Right lobe of liver (tissue), 6 donors: ENCODE measurements at places on chromosomes 6 and 20. TPM values are rescaled to one million over a fixed set of nuclear protein-coding genes. Genes with fewer than 3 reads are reported as not detected.

KHDC1L gene
- total RNA-seq = not detected

- H3K4me1 ChIP-seq = no peaks in the 10 kb centered on the region
- H3K27me3 ChIP-seq = no peaks in the 10 kb centered on the region
- no peak overlapping the region for H3K4me3 ChIP-seq
- no peaks in the 10 kb centered on the region for H3K36me3 ChIP-seq
- no peak for DNase-seq
Observed at GRCh38 chr20:57402206-57403125, 11.3 kb downstream of the RBM38 start.

DNA sequence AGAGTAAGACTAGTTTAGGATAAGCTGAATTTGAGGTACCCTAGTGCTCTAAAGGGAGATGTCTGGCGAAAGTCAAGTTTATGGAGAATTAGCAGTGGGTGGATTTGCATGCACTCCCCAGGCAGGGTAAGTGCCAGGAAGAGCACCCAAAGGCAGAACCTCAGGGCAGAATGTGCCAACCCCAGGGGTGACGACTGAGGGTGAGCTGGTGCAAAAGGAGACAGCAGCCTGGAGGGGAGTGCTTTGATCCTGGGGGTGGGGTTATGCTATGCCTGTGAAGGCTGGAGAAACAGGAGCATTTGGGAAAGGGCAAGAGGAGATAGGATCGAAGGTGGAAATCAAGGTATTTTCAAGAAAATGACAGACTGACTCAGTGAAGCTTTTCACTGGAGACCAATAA lies 208.5 kb upstream of the PDE10A start:
- no peak for DNase-seq
- no peaks in the 10 kb centered on the region for H3K4me1 ChIP-seq
- no peak overlapping the region for H3K27ac ChIP-seq
- H3K27me3 ChIP-seq = no peaks in the 10 kb centered on the region
- H3K36me3 ChIP-seq = no peaks in the 10 kb centered on the region
- H3K4me3 ChIP-seq = no peak overlapping the region

DNA sequence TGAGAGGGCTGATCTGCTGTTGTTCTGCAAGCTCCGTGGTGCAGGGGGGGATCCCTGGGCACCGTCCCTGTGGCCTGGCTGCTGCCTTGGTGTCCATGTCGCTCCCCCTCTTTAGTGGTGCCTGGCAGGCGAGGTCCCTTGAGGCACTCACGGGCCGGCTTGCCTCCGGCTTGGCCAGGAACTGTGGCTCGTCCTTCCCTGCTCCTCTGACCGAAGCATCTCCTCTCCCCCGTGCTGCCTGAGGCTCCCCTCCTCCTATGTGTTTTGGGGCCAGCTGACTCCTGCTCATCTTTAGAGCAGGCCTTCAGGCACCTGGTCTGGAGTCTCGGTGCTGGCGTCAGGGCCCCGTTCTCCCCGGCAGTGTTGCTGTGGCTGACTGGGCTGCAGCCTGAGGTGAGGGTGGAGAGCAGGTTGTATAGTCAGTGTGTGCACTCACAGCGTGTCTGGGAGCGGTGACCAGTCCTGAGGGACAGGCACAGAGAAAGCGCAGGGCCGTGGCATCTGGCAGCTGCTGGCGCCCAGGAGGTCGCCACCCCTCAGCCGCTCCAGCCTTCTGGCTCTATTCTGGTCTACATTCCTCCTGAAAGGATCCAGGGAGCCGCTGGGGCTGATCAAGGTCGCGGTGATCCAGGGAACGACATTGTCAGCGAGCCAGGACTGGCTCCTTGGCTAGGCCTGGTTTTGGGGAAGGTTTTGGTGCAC lies 43.7 kb downstream of the PYGB start:
- H3K4me3 ChIP-seq = no peak overlapping the region
- H3K27ac ChIP-seq = no peak overlapping the region
- no peaks in the 10 kb centered on the region for H3K4me1 ChIP-seq
- no peaks in the 10 kb centered on the region for H3K36me3 ChIP-seq

MAK gene
- 0.18 TPM for total RNA-seq

GRCh38 chr20:44745598-44746366 lies at the start of gene KCNK15:
Gene KCNK15, plus strand, starts transcription at chr20:44745865. Its CDS starts 46 bp downstream, at chr20:44745911.
- H3K4me1 ChIP-seq = no peaks in the 10 kb centered on the region
- no peaks in the 10 kb centered on the region for H3K36me3 ChIP-seq
- peaks cover 4% of the 10 kb centered on the region for H3K27me3 ChIP-seq
- no peak within 1 kb of the TSS for H3K27ac ChIP-seq
- DNase-seq = no peak

DNA sequence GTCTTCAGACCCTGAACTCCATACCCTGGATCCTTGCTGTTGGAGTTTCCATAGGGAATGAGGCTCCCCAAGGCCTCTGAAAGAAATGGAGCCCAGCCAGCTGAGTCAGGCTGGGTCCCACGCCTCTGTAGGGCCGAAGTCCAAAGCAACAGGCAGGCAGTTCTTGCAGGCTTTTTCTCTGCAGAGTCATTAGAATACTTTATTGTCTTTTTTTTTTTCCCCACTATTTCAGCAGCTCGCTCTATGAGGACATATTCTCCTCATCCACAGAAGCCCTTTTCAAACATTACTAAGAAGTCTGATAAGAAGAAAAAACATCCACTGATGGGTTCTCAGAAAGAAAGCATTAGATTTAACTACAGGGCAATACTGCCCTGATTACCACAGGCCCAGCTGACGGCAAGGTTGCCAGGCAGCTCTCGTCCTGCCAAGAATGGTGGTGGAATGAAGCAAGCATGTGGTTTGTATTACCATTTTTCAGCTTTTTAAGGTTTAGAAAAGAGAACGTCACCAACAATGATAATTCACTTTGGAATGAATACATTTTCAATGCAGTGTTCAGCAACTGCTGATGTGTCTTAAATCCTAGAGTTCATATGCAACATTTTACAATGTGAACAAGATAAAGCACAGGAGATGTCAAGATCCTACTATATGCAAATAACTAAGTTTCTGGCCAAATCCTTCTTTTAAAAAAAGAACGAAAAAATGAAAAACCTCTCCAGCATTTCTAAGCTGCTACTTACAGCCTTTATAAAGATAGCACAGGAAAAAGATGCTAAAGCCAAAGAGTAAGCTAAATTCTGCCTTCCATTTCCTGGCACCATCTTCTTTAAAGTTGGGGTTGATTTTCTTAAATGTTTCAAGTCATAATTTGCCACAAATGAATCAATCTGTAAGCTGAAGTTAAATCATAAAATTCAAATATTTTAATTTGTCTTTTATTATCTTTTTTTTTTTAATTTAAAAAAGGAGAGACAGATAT lies 223.6 kb upstream of the CITED2 start:
- no peaks in the 10 kb centered on the region for H3K27me3 ChIP-seq
- no peak overlapping the region for H3K4me3 ChIP-seq
- no peaks in the 10 kb centered on the region for H3K36me3 ChIP-seq

DNA sequence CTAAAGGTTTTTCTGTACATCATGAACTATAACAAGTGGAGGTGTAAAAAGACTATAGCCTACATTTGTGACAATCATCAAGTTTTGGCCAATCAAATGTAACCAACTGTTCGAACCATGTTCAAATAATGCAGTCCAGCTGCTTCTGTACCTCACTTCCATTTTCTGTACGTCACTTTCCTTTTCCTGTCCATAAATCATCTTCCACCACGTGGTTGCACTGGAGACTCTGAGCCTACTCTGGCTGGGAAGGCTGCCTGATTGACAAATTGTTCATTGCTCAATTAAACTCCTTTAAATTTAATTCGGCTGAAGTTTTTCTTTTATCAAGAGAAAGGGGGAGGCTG lies 270.4 kb upstream of the JARID2 start:
- no peaks in the 10 kb centered on the region for H3K4me1 ChIP-seq
- DNase-seq = no peak
- no peaks in the 10 kb centered on the region for H3K36me3 ChIP-seq
- no peak overlapping the region for H3K4me3 ChIP-seq

- no peaks in the 10 kb centered on the region for H3K4me1 ChIP-seq
- H3K36me3 ChIP-seq = no peaks in the 10 kb centered on the region
- no peak for DNase-seq
- H3K27me3 ChIP-seq = no peaks in the 10 kb centered on the region
Observed at GRCh38 chr6:151289399-151290007, 49.7 kb downstream of the AKAP12 start.

GRCh38 chr6:31575335-31575901 lies at the start of gene TNF:
Gene TNF, plus strand, starts transcription at chr6:31575565. Its CDS starts 177 bp downstream, at chr6:31575742.
- H3K4me3 ChIP-seq = peak within 1 kb of the TSS; percentile 31
- no peak within 1 kb of the TSS for H3K27ac ChIP-seq
- no peaks in the 10 kb centered on the region for H3K4me1 ChIP-seq
- DNase-seq = peak; percentile 56
- no peaks in the 10 kb centered on the region for H3K36me3 ChIP-seq

- no peak overlapping the region for H3K4me3 ChIP-seq
- no peaks in the 10 kb centered on the region for H3K36me3 ChIP-seq
- H3K27ac ChIP-seq = no peak overlapping the region
- H3K4me1 ChIP-seq = no peaks in the 10 kb centered on the region
- H3K27me3 ChIP-seq = no peaks in the 10 kb centered on the region
Observed at GRCh38 chr6:139126931-139127330, 7.9 kb upstream of the HECA start.

EFCAB8 gene
- total RNA-seq = not detected

PSORS1C2 gene
- total RNA-seq = not detected

JPH2 gene
- 0.09 TPM for total RNA-seq

DNA sequence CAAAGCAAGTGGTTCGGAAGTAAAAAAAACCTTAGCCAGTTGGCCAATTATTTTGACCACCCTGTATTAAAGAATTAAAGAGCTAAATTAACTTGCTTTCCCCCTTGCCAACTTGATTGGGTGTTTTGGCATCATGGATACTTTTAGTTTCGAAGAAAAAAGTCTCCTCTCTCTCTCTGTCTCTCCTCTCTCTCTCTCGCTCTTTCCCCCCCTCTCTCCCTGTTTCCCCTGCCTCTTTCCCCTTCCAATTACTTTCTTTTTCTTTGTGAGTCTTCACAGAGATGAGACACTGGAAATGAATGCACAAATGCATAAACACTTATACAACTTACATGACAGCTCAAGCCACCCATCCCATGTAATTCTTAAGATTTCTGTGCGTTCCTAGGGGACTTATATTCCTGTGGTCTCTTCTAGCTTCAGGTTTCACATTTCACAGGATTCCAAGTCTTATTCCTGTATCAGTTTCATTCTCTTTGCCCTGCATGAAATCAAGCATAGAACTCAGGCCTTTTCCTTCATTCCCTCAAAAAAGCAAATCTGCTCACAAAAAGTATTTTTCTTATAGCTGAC lies 32.9 kb upstream of the EYA4 start:
- DNase-seq = no peak
- no peaks in the 10 kb centered on the region for H3K27me3 ChIP-seq
- no peaks in the 10 kb centered on the region for H3K36me3 ChIP-seq
- no peaks in the 10 kb centered on the region for H3K4me1 ChIP-seq
- H3K27ac ChIP-seq = no peak overlapping the region

GRCh38 chr20:18004384-18005031 lies 35.7 kb downstream of the MGME1 start:
- no peak for DNase-seq
- no peaks in the 10 kb centered on the region for H3K4me1 ChIP-seq
- H3K4me3 ChIP-seq = no peak overlapping the region
- H3K36me3 ChIP-seq = no peaks in the 10 kb centered on the region

HLA-DRB5 gene
- 30.6 TPM for total RNA-seq

DNA sequence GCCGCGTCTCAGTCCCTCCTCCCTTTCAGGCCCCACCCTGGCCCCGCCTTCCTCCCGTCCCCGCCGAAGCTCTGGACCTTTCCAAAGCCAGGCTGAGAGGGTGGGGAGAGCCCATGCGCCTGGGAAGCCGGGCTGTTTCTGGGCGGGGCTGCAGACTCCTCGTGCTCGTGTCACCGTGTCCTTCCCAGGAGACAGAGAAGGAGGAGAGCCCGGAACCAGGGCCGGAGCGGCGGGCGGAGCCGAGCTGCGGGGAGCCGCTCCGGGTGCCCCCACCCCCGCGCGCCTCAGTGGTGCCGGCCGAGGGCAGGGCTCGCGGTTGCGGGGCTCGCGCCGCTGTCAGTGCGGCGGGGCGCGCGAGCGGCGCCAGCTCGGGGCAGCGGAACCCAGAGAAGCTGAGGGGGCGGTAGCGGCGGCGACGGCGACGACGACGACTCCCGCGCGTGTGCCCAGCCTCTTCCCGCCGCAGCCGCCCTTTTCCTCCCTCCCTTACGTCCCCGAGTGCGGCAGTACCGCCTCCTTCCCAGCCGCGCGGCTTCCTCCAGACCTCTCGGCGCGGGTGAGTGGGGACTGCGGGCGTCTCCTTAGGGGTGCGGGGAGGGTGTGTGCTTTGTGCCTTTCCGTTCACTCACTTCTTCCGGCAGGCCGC lies at the start of gene RALY:
TSS of gene RALY (plus strand) at position 336 of the 646 bp plus-strand sequence. CDS start 78,164 bp downstream, outside the sequence.
- no peaks in the 10 kb centered on the region for H3K36me3 ChIP-seq
- peak within 1 kb of the TSS; percentile 92 for H3K27ac ChIP-seq
- peak; percentile 99 for DNase-seq

DNA sequence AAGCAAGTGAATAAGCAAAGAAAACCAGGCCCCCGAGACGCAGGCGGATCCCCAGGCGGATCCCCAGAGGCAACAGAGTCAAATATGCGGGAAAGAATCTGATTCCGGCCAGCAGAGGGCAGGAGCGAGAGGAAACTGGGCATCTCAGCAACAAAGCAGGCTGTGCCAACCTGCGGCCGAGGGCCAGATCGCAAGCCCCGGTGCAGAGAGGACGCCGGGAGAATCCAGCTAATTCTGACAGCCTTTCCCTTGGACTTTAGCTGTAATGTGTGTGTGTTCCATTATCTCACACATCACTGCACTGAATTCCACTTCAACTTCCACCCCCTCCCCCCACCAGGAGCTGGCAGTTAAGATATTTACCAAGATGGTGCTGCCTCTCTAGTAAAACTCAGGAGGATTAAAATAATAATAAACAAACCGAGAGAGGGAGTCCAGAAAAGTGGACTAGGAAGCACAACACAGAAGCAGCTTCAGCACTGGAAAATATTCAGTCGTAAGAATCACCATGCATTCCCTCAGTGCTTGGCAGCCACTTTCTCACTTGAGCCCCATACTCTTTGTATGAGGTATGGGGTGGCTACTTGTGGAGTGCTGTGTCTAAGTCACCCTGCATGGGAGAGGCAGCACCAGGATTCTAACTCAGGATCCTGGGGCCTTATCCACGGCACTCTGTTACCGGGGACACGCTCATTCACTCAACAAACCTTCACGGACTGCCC lies 66.2 kb upstream of the SNX9 start:
- no peak overlapping the region for H3K4me3 ChIP-seq
- peak overlapping the region; percentile 20 for H3K27ac ChIP-seq
- H3K27me3 ChIP-seq = no peaks in the 10 kb centered on the region
- H3K4me1 ChIP-seq = no peaks in the 10 kb centered on the region
- H3K36me3 ChIP-seq = no peaks in the 10 kb centered on the region

- no peak overlapping the region for H3K27ac ChIP-seq
- no peaks in the 10 kb centered on the region for H3K4me1 ChIP-seq
- H3K4me3 ChIP-seq = no peak overlapping the region
- DNase-seq = no peak
- H3K27me3 ChIP-seq = no peaks in the 10 kb centered on the region
- H3K36me3 ChIP-seq = peaks cover 93% of the 10 kb centered on the region
Observed at GRCh38 chr20:24966317-24967012, 17.4 kb downstream of the CST7 start.

- DNase-seq = no peak
- H3K27ac ChIP-seq = no peak overlapping the region
- no peak overlapping the region for H3K4me3 ChIP-seq
- no peaks in the 10 kb centered on the region for H3K27me3 ChIP-seq
- H3K4me1 ChIP-seq = no peaks in the 10 kb centered on the region
Observed at GRCh38 chr6:62746968-62747367, 460.9 kb upstream of the KHDRBS2 start.
